ENCODE measurements at places on chromosomes 5 and 9.

- no peak for DNase-seq
Measured at GRCh38 chr9:132789719-132790118, 88.4 kb downstream of the AK8 start.

- no peak for DNase-seq
Measured at GRCh38 chr5:78705826-78706225, 57.3 kb upstream of the LHFPL2 start.

DNA sequence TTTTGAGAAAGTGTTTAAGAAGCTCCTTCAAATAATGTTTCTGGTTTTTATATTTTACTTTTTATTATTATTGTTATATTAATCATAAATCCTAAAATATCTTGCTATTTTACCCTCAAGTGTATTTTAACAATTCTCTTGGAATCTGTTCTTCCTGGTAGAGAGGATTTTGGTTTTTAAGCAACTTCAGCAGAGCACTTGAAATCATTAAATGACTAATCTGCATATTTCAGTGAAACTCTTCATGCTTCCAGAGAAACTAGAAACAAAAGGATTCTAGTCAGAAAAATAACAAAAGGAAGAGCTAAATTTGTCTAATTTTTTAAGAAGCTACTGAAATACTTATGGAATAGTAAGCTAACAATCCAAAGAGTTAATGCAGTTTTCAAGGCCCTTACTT lies 1057.3 kb downstream of the TLE1 start:
- no peak for DNase-seq

DNA sequence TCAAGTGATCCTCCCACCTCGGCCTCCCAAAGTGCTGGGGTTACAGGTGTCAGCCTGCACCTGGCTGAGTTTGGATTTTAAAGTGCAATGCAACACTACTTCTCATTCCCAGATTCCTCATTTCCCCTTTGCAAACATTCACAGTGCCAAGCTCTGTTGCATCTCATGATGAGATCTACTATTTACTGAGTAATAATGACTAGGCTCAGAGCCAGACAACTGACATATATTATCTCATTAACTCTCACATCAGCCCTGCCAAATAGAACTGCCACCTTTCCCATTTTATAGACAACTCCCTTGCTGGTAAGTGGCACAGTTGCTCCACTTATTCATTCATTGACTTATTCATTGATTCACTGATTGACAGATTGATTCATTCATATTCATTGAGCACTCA lies 7.0 kb downstream of the PDE6A start:
- peak; percentile 90 for DNase-seq

GRCh38 chr5:135546101-135546500 lies 10.3 kb upstream of the NEUROG1 start:
- DNase-seq = no peak

DNA sequence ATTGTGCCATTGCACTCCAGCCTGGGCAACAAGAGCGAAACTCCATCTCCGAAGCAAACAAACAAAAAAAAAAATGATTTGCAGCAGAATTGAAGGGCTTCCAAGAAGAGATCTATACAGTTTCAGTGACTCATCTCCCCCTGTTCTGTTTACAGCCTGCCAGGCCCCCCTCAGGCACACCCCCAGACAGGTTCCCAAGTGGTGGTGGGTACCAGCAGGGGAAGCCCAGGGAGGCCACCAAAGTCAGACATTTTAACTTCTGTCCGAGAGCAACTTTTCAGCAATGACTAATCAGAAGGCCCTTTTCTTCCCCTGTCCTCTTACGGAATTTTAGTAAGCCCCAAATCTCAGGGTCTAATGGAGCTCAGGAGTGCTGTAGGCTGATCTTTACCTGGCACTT lies 98.7 kb downstream of the PAX5 start:
- DNase-seq = no peak

DNA sequence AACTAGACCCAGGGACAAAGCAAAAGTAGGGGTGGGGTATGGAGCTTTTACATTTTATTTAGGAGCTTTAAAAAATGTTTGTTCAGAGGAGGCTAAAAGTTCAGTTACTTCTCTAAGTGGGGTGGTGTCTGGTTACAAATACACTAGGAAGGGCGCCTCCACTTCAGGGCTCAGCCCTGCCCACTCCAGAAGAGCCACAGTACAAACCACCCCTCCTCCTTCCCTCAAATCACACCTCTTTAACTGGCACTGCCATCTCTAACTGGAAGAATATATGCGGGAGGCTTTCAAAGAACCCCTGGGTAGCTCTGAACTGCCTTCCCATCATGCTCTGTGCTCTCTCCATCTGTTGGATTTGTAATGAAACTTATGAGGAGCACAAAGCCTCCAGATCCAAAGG lies 98.8 kb upstream of the NFIB start:
- DNase-seq = no peak

DNA sequence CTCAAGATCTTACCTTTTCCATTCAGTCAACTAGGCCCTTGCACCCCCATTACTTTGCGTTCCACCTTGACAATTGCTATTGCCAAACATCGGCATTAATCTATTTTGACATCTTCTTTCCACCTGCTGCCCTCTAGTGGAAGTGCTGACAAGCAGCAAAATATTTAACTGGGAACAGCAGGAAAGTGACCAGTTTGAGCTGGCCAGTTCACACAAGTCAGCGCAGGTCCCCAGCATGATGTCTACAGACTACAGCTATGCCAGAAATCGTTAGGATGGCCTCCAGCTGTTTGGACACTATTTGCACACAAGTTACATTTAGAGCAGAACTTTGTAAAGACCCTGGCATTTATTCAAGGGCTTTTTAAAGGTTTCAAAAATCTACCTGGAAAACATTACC lies 160.1 kb downstream of the GHR start:
- no peak for DNase-seq
